Activated B cell treated with CpG ODN at 0.5 μM for 24 hours (primary cell): ENCODE measurements at places on chromosomes 7 and 10.
A peak's percentile ranks its signal among the peaks of the same experiment; 100 is the strongest.

- no peak for DNase-seq
These were observed 48.4 kb downstream of the TMEM26 start for GRCh38 chr10:61404751-61405150.

DNA sequence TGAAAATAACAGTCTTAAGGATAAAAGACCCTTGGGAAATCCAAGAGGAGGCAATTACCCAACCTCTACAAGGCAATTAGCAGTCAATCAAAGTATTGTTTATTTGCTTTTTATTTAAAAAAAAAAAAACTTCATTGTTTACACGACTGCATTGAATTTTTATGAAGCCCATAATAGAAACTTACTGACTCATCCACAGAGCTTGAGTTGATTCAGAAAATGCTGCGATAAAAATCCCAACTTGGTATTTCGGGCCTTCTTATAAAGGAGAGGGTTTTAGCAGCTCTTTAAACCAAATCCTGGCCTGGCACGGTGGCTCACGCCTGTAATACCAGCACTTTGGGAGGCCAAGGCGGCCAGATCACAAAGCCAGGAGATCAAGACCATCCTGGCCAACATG lies 69.2 kb upstream of the PALS2 start:
- no peak for DNase-seq

DNA sequence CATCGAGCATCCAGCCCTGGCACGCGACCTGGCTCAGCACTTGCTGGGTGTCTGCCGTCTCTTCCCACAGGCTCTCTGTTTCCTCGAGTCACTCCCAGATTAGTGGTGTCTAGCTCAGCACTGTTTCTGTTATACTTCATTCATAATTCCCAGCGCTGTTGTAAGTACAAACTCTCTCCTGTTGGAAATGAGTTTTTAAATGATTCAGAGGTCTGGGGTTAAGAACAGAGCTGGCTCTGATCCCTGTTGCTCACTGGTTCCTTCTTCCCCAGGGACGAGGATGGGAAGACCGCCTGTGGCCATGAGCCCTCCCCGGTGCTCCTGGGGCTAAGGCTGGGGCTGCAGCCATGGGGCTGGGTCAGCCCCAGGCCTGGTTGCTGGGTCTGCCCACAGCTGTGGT lies 17.3 kb upstream of the C10orf95 start:
- no peak for DNase-seq

DNA sequence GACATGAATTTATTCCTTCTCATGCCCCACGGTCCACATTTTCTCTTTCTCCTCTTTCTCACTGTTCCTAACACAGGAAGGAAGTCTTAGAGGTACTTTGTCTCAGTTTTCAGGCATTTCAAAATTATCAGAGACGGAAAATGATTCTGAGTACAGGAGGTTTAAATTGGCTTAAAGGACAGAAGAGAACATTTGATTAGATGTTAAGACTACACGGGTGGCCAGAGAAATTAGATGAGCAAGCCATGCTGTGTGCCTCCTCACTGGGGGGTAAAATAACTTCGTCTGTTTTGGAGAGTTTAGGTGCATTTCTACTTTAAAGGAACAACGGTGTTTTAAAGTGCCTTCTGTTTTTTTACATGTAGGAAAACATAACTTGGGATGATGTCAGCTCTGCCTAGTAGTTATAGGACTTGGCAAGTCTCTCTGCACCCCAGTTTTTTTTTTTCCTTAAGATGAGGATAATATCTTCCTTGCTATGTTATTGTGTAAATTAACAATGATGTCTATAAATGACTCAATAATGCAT lies 66.9 kb downstream of the MCMBP start:
- DNase-seq = no peak

DNA sequence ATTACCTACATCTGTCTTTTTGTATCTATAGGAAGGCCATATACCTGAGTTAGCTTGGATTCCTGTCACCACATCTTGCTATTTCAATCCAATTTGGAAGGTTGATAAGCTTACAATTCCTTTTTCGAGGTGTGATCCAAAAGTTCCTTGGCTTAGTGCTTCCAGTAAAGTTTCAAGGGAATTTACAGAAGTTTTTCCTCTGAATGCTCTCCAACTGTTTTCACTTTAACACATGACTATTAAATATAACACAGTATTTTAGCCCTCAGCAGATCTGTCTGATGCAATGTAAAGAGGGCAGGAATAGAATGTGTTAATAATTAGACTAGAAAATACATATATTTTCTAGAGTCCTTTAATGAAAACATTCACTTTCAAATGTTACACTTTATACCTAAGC lies 171.4 kb downstream of the DKK1 start:
- no peak for DNase-seq

DNA sequence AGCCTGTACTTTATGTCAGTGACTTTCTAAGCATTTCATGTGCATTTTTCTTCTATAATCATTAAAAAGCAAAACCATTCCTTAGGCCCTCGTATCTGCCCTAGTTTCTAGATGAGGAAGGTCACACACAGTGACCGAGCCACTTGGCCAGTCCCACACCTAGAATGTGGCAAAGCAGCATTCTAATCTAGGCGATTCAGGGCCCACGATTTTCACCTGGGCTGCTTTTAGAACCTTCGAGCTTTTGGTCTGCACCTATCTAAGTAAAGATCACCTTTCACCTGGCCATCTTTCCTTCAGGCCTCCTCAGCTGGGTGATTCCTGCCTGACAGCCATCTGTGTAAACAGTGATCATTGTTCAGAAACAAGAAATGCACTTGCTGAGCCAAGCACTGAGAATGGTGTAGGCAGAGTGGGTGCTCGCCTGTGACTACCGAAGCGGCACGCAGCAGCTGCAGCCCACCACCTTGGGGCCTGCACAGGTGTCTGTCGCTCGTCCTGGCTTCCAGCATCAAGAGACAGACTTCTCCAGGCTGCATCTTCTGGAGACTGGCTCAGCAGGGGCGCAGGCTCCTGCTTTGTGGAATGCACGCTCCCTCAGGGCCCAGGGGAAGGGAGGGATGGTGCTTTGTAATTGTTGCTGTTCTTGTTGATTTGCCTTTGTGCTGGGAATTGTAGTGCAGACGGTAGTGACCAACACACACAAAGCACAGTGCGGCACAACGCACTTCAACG lies 149.0 kb upstream of the INSYN2A start:
- DNase-seq = no peak

- DNase-seq = no peak
These were observed 485.6 kb downstream of the INHBA start for GRCh38 chr7:41217306-41217705.

DNA sequence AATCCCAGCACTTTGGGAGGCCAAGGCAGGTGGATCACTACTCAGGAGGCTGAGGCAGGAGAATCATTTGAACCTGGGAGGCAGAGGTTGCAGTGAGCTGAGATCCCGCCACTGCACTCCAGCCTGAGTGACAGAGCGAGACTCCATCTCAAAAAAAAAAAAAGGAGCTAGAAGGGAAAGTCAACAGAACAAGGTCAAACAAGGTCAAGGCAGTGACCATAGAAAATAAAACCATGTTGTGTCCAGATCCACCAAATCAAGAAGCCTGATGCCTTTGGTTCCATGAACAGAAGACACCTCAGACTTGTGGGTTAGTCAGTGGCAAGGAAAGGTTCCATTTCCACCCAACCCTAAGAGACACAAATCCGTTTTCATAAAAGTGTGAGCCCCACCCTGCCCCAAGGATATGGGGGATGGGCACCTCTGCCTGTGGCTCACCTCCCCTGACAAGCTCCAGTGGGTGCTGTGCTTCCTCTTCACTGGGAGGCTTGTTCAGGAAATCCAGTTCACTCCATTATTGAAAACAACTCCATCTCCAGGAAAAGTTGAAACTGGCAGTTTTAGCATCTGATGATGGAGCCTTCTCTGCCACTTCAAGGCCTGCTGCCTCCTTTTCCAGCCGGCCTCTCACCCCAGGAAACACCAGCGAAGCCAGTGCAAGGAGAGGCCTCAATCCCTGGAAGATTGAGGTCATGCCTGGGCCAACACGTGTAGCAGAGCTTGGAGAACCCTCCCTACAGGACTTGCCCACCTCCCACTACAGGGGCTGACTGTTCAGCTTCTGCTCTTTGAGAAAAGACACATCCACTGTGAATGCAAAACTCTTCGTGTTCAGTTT lies 152.9 kb downstream of the NRF1 start:
- no peak for DNase-seq

GRCh38 chr7:112056409-112056808 lies 149.8 kb downstream of the DOCK4 start:
- DNase-seq = no peak

GRCh38 chr10:114626841-114627240 lies 31.2 kb downstream of the ABLIM1 start:
- no peak for DNase-seq

- DNase-seq = no peak
These were observed 37.0 kb upstream of the CNNM1 start for GRCh38 chr10:99292159-99292558.

DNA sequence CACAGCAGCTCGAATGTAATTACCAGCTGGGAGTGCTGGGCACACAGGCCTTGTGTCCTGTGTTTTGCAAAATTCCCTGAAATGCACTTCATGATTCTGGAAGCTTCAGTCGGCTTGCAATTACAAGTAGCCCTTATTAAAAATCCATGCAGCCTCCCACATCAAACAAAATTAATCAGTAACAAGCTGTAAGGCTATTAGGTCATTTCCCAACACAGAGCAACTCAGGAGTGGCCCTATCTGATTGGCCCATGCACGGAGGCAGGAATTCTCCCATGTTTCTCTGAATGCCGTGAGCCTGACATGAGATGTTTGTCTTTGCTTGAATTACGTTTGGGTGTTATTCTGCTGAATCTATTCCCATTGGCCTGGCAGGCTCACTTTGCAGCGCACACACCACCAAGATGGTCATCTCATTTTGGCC lies 36.9 kb downstream of the FOXL3 start:
- no peak for DNase-seq

DNA sequence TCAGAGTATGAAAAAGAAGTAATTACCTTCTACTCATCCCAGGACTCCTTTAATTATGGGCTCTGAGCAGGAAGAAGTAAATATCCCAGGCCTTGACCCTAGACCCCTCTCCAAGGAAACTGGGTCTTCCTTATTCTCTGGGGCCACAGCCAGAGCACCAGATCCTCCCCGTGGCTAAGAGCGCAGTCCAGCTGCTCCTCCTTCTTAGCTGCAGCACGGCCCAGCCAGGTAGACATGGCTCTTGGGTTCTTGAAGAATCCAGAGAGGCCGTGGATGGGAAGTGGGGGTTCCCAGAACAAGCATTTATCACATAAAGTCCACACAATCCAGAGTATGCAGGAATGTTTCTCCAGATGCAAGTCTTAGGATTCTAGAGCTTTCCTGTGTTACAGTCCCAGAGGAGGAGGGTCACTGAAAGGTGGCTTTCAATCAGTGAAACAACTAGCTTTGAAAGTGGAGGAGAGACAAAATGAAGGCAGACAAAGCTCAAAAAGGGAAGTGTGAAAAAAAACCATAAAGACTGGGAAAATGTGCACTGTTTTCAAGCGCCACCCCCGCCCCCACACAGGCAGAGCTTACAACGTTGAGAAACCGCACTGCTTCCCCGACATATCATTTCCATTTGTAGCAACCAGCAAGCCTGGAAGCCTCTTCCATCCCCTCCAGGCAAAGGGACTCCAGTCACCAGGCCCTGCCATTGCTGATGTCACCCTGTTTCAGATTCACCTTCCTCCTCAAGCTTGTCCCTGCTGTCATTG lies 396.5 kb upstream of the MKI67 start:
- DNase-seq = no peak

DNA sequence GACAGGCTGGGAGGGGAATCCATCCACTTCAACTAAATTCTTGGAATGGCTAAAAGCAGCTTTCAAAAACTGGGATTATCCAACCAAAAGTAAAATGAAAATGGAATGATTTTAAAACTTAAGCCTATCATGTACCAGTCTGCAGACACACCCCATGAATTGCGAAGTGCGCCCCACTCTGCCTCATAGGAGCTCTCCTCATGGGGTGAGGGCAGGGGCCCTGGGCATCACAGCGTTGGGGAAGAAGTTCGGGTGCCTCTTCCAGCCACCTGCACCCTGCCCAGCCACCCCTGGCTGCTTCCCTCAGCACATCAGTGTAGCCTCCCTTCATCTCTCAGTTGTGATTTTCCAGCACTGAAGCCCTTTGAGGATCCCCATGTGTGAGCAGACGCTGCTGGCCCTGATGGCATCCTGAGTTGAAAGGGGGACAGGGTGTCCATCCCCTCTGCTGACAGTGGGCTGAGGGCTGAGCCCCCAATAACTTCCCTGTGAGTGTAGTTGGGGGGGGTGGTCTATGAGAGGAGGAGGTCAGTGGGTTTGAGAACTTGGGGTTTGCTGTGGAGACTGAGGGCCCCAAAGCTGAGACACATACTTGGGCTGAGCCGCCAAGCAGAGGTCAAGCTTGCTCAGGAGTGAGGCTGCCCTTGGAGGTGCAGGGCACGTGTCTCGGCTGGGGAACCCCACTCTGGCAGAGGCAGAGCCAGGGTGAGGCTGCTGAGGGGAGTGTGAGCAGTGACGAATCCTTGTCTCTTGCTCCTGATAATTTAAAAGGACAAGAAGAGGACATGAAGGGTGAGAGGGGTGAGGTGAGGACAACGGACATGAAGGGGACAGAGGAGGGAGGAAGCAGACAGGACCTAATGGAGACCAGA lies 542.1 kb downstream of the TCERG1L start:
- DNase-seq = no peak

- no peak for DNase-seq
These were observed 29.5 kb downstream of the MIOS start for GRCh38 chr7:7596176-7596575.

GRCh38 chr10:132547421-132547861 lies 9.9 kb downstream of the INPP5A start:
- DNase-seq = peak; percentile 70

DNA sequence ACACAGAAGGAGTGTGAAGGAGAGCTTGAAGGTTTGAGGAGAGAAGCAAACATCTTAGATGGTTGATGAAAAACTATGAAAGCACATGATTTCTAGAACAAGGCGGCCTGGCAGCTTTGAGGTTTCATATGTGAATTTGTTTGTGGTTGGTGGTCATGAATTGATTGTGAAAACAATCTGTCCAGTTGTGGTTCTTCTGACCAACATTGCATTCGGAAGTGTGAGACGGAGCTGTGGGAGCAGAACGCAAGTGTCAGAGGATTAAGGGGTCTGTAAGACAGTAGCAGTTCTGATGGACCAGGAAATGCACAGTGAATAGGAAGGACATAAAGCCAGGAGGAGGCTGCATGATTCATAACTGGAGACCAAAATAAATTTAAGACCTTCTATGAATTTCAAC lies 594.6 kb downstream of the NXPH1 start:
- no peak for DNase-seq

DNA sequence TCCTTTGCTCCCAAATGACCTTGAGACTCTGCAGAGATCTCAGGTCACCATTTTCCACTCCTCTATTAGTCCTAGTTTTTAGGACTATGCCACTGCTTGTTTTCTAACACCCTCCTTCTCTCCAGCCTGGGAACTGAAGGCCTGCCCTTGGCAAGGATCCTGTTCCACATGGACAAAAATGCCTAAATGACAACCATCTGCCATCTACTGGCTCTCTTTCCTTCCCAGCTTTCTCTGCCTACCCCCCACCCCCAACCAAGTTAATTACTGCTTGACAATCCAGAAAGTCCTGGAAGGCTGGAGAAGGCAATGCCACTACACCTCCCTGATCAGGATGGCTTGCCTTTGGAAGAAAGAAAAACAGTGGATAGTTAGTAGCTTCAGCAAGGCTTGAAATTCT lies 44.8 kb upstream of the SP8 start:
- no peak for DNase-seq

GRCh38 chr7:24778543-24779282 lies 21.4 kb upstream of the GSDME start:
- no peak for DNase-seq
